ENCODE measurements at places on chromosomes 5 and 9.

GRCh38 chr5:109757490-109757889 is 67.8 kb downstream of the MAN2A1 start:
- DNase-seq = no peak

DNA sequence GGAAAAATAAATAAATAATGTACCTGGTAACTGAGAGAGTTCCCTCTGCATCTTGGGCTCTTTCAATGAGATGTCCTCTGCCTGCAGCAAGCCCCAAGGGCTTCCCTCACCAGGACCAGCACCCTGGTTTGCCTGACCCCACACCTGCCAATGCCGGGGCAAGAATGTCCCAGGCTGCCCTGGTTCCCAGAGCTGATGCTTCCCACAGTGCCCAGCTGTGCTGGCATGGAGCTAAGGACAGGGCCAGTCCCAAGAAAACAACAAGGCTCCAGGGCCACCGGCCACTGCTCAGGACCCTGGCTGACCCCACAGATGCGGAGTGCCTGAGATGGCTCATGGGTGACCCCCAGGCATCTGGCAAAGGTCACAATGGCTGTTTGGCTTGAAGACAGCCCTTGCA is 123.5 kb downstream of the KCNIP1 start:
- DNase-seq = no peak

- DNase-seq = no peak
Observed at GRCh38 chr5:172015346-172015745, 8.9 kb upstream of the FBXW11 start.

GRCh38 chr9:86801246-86801645 is 146.1 kb downstream of the GAS1 start:
- DNase-seq = no peak

DNA sequence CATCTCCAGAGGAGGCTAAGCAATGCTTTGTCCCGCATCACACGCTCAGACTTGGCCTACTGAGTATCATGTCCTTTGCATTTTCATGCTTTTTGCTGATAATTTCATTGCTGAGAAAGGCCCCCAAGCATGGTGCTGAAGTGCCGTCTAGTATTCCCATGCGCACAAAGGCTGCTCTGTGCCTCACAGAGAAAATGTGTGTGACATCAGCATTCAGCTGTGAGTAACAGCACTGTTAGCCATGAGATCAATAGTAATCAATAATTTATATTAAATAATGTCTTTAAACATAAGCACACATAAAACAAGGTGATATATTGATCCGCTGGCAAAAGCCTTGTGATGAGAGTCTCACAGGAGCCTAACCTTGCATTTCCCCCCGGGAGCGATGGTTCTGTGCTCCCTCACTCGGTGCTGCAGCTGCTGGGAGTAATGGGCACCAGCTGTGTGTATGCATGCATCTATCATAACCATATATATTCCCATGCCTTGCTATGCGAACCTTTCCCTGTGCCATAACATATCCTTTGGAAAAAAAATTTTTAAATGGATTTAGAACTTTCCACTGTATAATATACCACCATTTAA is 50.4 kb upstream of the RNF130 start:
- DNase-seq = no peak

DNA sequence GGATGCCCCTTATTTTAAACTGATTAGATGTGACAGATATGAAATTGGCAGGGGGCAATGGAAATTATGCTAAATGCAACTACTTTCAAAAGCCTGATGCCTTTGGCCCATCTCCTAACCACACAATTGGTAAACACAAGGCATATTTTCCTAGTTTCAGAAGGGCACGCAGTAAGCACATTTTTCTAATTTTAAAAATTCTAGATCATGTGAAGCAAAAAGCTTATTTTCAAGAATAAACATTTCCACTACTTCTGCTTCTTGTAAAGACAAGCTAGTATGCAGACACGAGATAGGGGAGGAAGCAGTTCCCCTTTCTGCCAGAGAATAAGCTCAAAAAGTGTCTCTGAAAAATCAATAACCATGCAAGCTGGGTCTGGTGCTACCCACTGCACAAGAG is 67.7 kb downstream of the ABCA1 start:
- DNase-seq = no peak

DNA sequence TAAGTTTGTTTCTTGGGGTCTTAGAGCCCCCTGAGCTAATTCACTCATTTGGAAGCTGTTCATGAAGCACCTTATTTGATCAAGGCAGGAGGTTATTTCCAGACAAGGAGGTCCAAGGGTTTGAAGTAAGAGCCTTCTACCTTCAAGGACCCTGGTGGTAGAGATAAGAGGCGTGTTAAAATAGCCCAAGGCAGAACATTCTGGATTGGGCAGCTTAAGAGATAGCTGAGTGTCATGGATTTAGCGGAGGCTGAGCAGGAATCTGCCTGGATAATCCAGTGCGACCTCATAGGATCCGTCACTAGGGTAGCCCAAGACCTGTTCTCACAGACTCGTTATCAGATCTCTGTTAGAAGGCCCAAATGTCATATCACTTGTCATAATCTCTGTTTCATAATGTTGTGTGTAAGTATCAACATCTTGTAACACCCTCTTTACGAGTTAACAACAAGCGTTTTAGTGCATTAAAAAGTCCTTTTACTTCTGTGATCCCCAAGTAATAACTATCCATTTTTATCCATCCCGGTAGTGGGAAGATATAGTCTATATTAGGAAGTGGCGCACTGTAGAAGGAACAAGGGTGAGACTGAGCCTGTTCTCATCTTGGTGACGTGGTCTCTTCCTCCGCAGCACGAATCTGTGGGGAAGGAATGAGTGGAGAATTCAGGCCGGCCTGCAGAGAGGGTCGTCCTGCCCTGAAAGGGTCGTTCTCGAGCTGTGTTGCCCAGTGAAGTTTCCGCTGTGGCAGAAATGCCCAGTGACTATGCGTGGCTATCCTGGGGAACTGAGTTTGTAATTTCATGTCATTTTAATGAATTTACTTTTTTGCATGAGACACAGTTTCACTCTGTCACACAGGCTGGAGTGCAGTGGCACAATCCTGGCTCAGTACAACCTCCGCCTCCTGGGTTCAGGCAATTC is 28.8 kb downstream of the SLC25A25 start:
- no peak for DNase-seq

GRCh38 chr5:73256462-73256861 is 83.5 kb downstream of the TMEM174 start:
- no peak for DNase-seq

DNA sequence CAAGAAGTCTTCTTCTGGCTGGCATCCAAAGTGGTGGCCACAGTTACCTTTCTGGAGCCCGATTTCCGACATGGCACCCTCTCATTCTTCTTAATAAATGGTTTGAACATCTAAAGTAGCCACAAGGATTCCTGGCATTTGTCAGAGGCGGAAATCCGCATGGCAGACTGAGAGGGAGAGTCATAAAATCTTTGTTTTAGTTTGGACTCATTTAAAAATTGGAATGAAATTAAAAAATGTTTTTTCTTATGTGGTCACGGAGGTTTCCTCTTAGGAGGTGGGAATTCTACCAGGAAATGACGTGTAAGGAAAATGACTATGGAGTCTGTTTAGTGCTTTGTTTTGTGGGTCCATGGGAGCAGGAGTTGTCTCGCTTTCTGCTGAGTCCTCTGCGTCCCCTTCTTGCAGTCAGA is 133.0 kb upstream of the PTCH1 start:
- DNase-seq = no peak

GRCh38 chr5:156815988-156816599 is 34.0 kb upstream of the PPP1R2B start:
- DNase-seq = no peak

- DNase-seq = no peak
Observed at GRCh38 chr5:22605473-22605872, 247.7 kb downstream of the CDH12 start.

All from thoracic aorta (tissue), 2 donors.